Mesothelial cell of epicardium (in vitro differentiated cells): ENCODE measurements at places on chromosomes 12 and 14. TPM values are rescaled to one million over a fixed set of nuclear protein-coding genes. Genes with fewer than 3 reads are reported as not detected.

The ADAMTS20 gene
- total RNA-seq, result 1.6 to 2.1 TPM (median 2.1 TPM) in 3 replicates

GRCh38 chr14:71591929-71592328 is 340.3 kb upstream of the RGS6 start:
- no peak for DNase-seq

- DNase-seq, result no peak
Measured at GRCh38 chr14:89598548-89599186, 181.6 kb upstream of the FOXN3 start.

- DNase-seq, result no peak
Measured at GRCh38 chr14:83251402-83251801, 1717.7 kb upstream of the SEL1L start.

- no peak for DNase-seq
Measured at GRCh38 chr14:63852271-63852816, 460 bp upstream of the SYNE2 start.

DNA sequence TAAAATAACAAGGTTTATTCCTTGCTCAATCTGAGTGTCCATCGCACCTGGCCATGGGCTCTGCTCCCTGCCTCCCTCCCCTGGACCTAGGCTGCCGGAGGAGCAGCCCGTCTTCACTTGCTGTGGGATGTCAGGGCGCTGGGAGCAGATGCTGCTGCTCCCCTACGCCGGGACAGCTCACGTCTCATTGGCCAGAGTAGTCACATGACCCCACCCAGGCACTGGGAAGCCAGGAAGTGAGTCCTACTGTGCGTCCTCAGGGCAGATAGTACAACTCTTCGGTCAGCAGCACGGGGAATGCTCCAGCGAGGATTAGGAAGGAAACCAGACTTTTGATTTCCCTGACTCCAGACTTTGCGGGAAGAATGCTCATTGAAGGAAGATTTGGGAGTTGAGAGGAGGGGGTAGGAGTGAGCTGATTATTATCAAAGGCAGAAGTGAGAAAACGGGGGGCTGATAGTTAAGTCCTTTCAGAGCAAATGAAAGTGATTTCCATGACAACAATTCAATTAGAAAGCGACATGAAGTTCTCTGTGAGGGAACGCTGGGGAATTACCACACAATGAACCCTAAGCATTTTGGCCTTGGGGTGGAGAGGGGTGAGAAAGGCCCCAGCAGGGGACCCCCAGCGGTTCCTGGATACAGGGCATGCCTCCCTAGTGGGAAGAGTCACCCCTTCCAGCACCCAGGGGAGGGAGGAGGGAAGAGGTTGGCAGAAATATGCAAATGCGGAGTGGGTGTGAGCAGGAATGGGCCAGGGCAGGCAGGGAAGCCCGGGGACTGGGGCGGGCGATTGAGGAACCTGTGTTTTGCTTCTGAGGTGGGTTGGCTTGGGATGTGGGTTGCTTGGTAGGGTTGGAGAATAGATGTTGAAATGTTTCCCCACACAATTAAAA is 215.5 kb downstream of the AACS start:
- no peak for DNase-seq

DNA sequence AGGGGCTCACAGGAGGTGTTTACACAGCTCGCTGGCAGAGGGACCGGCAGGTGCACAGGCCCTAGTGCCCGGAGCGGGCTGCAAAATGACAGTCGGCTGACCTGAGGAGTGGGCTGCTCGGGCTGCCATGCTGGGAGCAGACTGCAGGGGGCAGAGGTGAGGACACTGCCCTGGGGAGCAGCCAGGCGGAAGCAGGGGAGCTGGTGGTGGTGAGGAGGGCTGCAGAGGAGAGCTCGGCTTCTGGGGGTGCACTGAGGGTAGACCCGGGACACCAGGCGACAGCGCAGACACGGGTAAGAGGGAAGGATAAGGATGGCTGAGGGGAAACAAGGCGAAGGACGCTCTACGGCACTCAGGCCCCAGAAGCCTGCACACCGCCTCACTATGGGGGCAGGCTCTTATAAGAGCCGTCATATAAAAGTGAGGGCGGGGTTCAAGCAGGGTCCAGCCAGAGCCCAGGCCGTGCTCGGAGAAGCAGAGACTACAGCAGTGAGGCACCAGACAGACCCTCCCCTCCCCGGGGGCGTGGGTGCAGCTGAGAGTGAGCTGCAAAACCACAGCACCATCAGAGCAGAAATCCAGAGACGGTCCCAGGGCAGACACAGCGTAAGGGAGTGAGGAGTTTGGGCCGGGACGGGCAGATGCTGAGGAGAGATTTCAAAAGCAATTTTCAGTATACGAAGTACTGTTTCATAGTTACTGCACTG is 62.5 kb downstream of the CCDC88C start:
- no peak for DNase-seq

The P2RX2 gene
- total RNA-seq, result 7.3 to 8.7 TPM (median 8.6 TPM) in 3 replicates

The FAM234B gene
- total RNA-seq, result 8.6 to 9.5 TPM (median 9.1 TPM) in 3 replicates

The ZNF385A gene
- 30.5 to 35.4 TPM (median 34.2 TPM) in 3 replicates for total RNA-seq

The HOXC4 gene
- 67.4 to 73.6 TPM (median 69.4 TPM) in 3 replicates for total RNA-seq

- no peak for DNase-seq
Measured at GRCh38 chr12:21800011-21800410, 25.5 kb upstream of the KCNJ8 start.

DNA sequence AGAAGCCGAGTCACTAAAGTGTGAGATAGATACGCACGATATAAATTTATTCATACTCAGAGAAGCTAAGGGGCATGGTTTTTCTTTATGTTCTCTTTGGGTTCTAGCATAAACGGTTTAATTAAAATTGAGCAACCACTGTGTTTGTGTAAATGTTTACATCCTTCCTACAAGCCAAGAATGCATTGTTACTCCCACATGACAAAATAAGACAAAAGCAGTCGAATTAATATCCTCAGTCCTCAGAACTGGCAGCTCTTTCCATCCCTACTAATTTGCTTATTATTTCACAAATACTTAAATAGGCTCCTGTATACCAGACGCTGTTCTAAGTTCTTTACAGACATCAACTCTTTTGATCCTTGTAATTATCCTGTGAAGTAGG is 32.0 kb downstream of the SSPN start:
- no peak for DNase-seq
